Activated CD8-positive, alpha-beta memory T cell treated with anti-CD3 and anti-CD28 coated beads for 36 hours (primary cell): ENCODE measurements at places on chromosomes 16 and 17. TPM values are rescaled to one million over a fixed set of nuclear protein-coding genes. Genes with fewer than 3 reads are reported as not detected.

The TMC6 gene
- 132 TPM for total RNA-seq

The KRT20 gene
- not detected for total RNA-seq

The ACSM5 gene
- total RNA-seq: not detected

The KRTAP2-3 gene
- total RNA-seq: not detected

The MYH11 gene
- total RNA-seq: not detected

The TCAP gene
- total RNA-seq: 0.82 TPM

The RPAIN gene
- total RNA-seq: 53.7 TPM
